ENCODE measurements at places on chromosomes 6 and 20.

DNA sequence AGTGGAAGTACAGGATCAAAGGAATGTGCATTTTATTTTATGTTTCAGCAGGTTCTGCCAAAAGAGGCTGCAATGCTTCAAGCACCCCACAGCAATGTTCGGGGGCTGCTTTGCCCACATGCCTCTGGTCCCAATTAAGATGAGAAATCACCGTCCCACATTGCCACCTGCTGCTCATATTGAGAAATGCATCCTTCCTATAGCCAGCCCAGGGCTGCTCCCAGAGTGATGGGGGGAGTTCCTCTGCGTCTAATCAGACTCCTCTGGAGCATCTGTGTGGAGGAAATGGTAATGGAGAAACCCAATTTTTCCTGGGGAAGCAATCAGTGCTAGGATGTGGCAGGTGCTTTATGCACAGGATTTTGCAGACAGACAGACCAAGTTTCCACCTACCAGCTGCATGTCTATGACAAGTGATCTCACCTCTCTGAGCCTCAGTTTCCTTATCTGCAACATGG is 33.7 kb downstream of the PTGIS start:
- DNase-seq: peak; percentile 50

- DNase-seq: no peak
These were observed 117.1 kb upstream of the TAB2 start for GRCh38 chr6:149200282-149200945.

DNA sequence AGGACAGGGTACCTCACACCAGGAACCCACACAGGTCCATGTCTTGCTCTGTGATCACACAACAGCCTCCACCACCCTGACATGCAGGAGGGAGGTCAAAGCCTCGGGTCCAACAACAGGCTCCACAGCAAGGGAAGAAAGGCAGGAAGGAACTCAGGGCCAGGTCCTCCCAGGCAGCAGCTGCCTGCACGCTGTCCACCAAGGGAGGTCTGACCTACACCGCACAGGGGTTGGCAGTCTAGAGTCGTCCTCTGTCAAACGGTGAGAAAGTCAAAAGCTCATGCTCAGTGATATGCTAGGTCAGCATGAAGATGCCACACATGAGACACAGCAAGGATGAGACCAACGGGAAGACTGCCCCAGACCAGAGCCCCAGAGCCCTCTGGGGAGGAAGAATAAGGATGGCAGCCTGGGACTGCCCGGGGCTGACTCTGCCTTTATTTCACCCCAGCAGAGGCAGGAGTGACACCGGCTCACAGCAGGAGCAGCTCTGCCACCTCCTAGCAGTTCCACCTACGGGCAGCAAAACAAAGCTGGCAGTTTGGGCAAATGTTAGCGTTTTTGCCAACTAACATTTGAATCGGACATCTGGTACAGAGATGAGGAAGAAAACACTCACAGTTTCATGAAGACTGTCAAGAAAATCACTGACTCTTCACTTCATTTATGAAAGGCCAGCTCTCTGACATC is 8.5 kb downstream of the GMEB2 start:
- no peak for DNase-seq

DNA sequence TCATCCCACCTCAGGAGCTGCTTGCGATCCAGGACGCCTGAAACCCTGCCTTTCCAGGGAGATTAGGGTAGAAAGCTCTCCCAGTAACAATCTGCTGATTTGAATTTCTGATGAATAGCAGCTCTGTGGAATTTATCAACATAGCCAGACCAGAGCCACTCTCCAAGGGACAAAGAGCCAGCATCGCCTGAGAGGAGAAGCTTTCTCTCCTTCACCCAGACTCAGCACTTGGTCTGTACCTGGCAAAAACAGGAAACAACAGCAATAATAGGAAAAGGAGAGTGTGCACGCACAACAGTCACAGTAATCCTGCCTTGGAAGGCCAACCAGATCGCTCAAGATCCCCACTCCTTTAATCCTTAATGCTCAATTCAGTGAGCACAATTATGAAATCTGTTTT is 22.3 kb upstream of the ROS1 start:
- no peak for DNase-seq

- DNase-seq: no peak
These were observed 80.2 kb upstream of the PIM1 start for GRCh38 chr6:37089783-37090182.

GRCh38 chr6:11263291-11263775 is 30.9 kb upstream of the NEDD9 start:
- DNase-seq: no peak

- no peak for DNase-seq
These were observed 14.8 kb upstream of the OVOL2 start for GRCh38 chr20:18072532-18072931.

- DNase-seq: no peak
These were observed 20.1 kb downstream of the SRC start for GRCh38 chr20:37365760-37366638.

- DNase-seq: no peak
These were observed 26.0 kb upstream of the PI16 start for GRCh38 chr6:36928547-36928918.

DNA sequence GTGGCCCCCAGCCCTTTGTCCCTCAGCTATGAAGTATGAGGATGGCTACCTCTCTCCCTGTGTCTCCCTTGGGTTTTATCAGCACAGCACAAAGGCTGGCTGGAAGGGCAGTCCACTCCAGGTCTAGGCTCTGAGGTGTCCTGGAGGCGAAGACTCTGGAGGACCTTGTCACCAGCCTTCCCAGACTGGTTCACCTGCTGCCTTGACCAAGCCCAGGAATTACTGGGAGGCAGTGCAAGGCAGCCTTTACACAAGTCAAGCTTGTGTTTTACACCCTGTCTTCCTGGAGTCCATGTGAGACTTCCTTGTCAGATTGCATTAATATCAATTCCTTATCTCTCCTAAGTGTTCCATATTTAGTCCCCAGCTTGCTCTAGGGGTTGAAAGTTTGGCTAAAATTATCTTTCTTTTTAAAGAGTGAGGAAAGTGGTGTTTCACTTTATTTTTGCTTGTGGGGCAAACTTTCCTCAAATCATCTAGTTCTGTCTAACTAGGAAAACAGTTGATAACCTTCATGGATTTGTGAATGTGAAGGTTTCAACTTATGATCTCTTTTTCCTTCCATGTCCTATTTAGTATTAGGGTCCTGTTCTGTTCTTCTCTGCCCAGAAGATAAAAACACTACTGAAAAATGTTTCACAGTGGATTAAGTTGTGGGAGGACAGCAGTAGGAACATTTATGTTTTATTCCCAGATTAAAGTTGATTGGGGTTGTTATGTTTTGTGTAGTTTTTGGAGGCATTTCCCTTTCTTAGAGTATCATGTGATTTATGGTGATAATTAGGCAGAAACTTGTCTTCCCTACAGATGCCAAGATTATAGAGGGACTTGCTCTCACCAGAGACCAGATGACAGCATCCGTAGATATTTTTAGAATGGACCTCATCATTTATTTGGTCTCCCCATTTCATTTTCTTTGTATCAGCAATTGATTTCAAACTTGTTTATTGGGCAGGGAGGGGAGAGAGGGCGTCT is 114.8 kb downstream of the FOXO3 start:
- no peak for DNase-seq

DNA sequence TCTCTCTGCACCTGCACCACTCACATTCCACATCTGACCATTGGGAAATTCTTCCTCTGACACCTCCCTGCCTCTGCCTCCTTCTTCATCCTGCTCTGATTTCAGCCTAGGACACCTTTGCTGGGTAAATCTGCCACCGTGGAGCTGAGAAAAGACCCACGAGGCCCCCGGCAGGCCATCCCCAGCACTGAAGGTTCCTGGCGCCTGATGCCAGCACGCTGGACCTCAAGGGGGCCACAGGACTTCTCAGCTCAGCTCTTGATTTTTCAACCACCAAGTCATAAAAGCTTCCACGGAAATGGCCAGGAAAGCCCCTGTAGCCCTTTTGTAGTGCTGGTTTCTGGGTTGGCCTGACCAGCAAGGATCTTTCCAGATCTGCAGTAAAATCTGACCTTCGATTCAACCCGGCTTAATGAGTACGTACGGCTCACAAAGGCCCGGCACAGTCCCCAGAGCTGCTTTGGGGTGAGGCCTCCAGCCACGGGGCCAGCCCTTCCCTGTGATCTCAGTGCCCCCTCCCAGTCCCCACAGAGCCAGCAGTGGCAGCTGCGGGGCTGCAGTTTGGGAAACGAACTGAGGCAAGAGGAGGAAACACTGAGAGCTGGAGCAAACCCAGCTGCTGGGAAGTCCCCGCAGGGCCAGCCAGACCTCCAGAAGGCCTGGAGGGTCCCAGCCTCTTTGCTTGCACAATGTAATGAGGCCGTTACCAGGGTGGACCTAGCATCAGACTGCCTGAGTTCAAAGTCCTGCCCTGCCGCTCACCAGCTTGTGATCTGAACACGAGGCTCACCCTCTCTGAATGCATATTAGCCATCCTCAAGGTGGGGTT is 157.5 kb downstream of the BMP7 start:
- no peak for DNase-seq

DNA sequence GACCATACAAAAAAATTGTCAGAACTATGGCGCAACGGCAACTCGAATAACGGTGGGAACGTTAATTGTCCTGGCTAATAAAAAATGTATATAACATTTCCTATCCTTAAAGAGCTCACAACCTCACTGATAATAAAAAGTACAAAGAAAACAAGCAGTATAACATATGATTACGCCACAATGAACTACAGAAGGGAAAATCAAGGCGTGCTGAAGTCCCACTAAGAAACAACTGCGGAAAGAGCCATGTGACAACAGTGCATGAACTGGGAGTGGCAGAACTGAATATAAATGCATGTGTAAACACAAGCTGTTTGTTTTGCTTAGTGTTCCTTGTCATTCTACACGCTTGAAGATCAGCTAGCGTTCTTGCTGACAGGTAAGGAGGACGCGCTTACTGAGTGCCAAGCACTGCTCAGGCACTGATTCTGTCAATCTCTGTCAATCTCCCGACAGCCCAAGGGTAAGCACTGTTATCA is 466 bp upstream of the PSMB1 start:
- DNase-seq: peak; percentile 2

DNA sequence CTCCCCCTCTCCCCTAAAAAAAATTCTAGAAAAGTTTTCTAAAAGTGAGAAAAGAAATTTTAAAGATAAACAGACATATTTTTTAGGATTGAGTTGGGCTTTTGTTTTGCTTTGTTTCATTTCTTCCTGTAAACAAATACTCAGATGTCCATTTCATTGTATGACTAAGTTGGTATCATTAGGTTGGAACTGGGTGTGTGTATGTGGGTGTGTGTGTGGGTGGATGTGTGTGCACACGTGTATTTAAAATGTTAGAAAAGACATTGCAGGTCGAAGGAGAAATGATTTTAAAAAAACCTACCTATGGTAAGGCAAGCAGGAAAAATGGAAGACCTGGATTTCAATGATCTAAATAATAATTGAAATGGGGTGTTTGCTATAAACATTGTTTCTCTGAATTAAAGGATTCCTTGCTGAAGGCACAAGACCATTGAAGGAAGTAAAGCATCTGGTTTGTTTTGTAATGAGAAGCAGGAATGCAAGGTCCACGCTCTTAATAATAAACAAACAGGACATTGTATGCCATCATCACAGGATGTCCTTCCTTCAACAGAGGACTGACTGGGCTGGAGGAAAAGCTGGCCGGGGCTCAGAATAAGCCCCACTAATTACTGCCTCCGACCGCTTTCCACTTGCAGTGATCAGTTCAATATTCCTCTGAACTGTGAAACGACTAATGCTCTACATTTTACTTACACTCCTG is 996 bp upstream of the PRDM1 start:
- no peak for DNase-seq

GRCh38 chr20:64082126-64082731 is 2.0 kb downstream of the LKAAEAR1 start:
- no peak for DNase-seq

DNA sequence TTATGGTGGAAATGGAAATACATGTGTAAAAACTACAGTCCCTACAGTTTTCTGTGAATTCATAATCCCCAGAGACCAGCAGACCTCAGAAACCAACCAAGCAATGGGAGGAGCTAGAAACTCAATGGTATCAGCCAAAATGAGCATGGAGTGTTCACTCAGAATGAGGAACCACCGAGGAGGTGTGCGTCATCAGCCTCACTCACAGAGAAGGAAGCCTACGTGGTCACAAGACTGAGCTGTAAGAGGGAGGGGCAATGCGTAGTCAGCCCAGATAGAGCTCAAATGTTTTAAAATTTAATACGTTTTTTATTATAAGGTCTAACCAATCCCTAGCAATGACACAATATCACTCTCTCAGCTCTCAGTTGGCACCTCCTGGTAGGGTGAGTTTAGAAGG is 17.4 kb downstream of the MYLK4 start:
- peak; percentile 57 for DNase-seq

DNA sequence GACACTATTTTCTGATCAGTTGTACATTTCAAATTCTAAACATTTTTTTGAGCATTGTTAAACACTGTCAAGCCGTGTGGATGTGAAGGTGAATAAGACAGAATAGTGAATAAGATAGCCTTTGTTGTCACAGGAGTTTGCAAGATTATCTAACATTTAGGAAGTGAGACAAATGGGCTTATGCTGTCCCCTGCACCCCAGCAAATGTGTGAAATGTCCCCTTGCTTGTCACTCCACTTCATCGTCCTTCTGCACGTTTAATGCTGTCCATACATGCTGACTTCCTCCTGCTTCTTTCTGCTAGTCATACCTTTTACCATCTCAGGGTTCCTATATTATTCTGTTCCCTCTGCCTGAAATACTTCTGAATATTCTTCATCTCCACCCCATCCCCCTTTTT is 62.6 kb downstream of the CBFA2T2 start:
- no peak for DNase-seq

GRCh38 chr20:11929947-11930346 is 12.3 kb downstream of the BTBD3 start:
- no peak for DNase-seq

DNA sequence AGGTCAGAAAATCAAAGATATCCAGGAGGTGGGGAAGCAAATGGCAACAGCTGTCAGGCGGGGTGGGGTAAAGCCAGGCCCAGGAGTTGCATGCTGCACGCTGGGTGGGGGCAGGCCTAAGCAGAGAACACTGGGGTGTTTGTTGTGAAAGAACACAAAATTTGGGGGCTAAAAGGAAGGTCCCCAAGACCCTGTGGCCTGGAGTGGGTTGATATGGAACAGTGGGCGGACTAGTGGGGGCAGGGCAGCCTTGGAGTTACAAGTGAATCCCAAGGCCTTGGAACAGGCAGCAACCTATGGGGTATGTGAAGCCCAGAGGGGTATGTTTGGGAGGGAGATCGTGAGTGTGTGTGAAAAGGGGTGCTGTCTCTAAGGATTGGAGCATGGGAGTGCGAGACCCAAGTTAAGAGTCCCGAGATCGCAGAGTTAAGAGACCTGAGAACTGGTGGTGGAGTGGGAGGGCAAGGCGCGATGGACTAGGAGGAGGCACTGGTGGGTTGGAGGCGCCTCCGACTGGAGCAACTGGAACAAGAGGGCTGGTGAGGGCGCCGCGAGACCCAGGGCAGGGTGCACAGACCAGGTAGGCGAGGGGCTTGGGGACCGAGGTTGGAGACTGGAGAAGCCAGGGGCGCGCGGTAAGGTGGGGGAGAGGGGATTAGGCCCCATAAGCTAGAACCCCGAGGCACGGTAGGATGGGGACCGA is 658 bp downstream of the CUL7 start:
- DNase-seq: no peak

GRCh38 chr6:23927935-23928334 is 198.1 kb upstream of the NRSN1 start:
- DNase-seq: no peak

Data from stimulated activated CD8-positive, alpha-beta memory T cell treated with anti-CD3 and anti-CD28 coated beads, Interleukin-7, amount 100 ng/mL, for 48 hours (primary cell).